ENCODE measurements at places on chromosomes 1 and 21.

- peaks cover 17% of the 10 kb centered on the region for H3K27me3 ChIP-seq
- H3K4me1 ChIP-seq = no peaks in the 10 kb centered on the region
- H3K27ac ChIP-seq = no peak overlapping the region
- H3K4me3 ChIP-seq = no peak overlapping the region
- H3K36me3 ChIP-seq = no peaks in the 10 kb centered on the region
- DNase-seq = no peak
These were observed 69.2 kb downstream of the LMX1A start for GRCh38 chr1:165287329-165287728.

DNA sequence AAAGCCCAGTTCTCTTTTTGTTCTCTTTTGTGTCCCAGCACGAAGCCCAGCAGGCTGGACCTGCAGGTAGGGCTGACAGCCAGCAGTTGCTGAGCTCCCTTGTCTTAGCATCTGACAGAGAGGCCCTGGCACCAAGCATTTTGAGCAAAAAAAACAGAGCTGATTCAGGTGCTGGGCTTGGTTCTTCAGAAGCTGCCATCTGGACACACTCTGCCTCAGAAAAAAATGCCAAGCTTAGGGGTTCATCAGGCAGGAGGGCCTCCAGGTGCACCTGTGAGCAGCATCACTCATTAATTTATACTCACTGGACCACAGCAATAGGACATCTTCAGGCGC, 167.1 kb upstream of the PLD5 start:
- H3K27me3 ChIP-seq = no peaks in the 10 kb centered on the region
- H3K27ac ChIP-seq = no peak overlapping the region
- no peak for DNase-seq
- H3K4me1 ChIP-seq = no peaks in the 10 kb centered on the region
- no peak overlapping the region for H3K4me3 ChIP-seq

DNA sequence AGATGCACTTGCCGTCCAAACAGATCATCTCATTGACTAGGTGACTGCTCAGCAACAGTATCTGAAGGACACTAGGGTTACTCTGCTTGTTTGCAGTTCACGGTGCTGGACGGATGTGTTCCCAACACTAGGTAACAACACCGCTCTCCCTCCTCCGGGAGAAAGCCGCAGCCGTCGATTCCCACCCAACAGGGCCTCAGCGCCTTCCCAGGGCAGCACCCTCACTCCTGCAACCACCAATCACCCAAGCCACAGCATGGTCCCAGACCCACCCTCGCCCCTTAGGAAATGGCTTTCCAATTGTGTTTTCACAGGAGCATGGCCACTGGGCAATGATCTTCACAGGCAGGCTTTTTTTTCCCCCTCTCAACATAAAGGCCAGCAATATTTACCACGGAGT, 779 bp downstream of the TLR5 start:
- no peak overlapping the region for H3K27ac ChIP-seq
- H3K27me3 ChIP-seq = no peaks in the 10 kb centered on the region
- H3K36me3 ChIP-seq = no peaks in the 10 kb centered on the region
- H3K4me1 ChIP-seq = peaks cover 19% of the 10 kb centered on the region
- H3K4me3 ChIP-seq = peak overlapping the region; percentile 61

GRCh38 chr1:194629011-194629410, 1442.6 kb upstream of the B3GALT2 start:
- no peaks in the 10 kb centered on the region for H3K27me3 ChIP-seq
- no peak overlapping the region for H3K4me3 ChIP-seq
- no peaks in the 10 kb centered on the region for H3K4me1 ChIP-seq
- no peaks in the 10 kb centered on the region for H3K36me3 ChIP-seq
- H3K27ac ChIP-seq = no peak overlapping the region

- DNase-seq = no peak
- H3K4me1 ChIP-seq = peaks cover 12% of the 10 kb centered on the region
- H3K27ac ChIP-seq = no peak overlapping the region
- H3K4me3 ChIP-seq = peak overlapping the region; percentile 43
- H3K27me3 ChIP-seq = peaks cover 3% of the 10 kb centered on the region
These were observed 1.1 kb upstream of the FABP3 start for GRCh38 chr1:31373897-31374486.

DNA sequence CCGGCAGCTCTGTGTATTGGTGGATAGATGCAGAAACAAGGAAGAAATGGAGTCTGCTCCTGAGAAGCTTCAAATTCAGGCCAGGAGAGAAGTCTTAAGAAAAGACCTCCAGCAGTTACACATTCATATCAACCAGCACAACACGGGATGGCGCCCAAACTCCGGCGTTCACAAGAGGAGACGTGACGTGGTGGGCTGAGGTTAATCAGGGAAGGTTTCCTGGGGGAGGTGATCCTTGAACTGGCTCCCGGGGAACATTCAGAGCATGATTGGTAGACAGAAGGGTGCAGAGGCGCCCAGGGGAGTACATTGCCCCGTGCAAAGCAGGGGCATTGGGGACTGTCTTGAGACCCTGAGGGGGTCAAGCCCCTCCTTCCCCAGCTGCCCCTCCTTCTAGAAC, 27.7 kb upstream of the SPSB1 start:
- no peak for DNase-seq
- H3K27me3 ChIP-seq = no peaks in the 10 kb centered on the region
- H3K27ac ChIP-seq = no peak overlapping the region
- H3K4me3 ChIP-seq = no peak overlapping the region
- H3K4me1 ChIP-seq = peaks cover 4% of the 10 kb centered on the region

DNA sequence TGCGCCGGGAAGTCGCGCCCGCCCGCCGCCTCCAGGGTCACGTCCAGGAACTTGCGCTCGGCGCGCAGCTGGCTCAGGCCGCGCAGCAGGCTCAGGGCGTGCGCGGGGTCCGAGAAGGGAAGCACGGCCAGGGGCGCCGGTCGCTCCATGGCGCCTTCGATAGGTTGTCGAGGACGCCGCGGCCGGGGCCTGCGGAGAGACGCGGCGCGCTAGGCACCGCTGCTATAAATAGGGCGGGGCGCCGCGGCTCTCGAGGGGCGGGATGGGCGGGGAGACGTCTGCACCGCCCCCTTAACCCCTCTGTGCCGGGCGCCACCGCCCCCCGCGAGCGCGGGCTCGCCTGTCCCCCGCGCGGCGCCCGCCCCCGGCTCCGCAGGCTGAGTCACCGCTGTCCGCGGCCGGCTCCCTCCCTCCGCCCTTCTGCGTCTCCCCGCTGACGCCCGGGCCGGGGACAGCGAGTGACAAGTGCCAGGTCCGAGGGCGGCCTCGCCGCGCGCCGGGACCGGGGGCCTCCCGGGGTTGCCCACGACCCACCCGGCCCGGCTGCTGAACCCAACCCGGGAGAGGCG, at the start of gene KLHL21:
KLHL21 (minus strand) TSS at position 201 of the 569 bp plus-strand sequence; CDS start at position 149, 52 bp downstream.
- peaks cover 20% of the 10 kb centered on the region for H3K4me1 ChIP-seq
- peak within 1 kb of the TSS; percentile 97 for H3K27ac ChIP-seq
- H3K27me3 ChIP-seq = no peaks in the 10 kb centered on the region
- H3K4me3 ChIP-seq = peak within 1 kb of the TSS; percentile 91
- peak; percentile 93 for DNase-seq
- H3K36me3 ChIP-seq = peaks cover 27% of the 10 kb centered on the region

GRCh38 chr21:30600787-30601186, at the start of gene KRTAP22-1:
KRTAP22-1 (plus strand) TSS chr21:30601087.
- DNase-seq = no peak
- no peak within 1 kb of the TSS for H3K27ac ChIP-seq
- H3K4me3 ChIP-seq = no peak within 1 kb of the TSS
- H3K36me3 ChIP-seq = no peaks in the 10 kb centered on the region
- no peaks in the 10 kb centered on the region for H3K27me3 ChIP-seq

DNA sequence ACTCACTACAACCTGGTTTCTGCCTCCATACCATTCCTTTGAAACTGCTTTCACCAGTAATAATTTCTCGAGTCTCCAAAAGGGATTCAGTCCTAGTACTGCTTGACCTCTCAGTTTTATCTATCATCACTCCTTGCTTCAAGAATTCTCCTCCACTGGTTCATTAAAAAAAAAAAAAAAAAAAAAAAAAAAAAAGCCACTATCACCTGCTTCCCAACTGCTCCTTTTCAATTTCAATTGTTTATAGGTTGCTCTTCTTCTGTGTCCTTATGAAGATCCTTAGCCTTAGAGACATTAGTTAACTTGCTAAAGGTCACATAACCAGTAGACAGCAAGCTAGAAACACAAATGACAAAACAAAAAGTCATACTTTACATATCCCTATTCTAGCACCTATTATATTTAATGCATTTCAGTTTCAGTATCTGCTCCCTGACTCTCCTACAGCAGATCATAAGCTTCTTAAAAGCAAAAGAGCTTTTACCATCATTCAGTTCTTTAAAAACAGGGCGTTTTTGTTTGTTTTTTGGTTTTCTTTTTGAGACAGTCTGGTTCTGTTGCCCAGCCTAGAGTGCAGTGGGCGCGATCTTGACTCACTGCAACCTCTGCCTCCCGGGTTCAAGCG, 7.1 kb downstream of the NRDC start:
- no peak for DNase-seq
- no peak overlapping the region for H3K27ac ChIP-seq
- H3K36me3 ChIP-seq = peaks cover 18% of the 10 kb centered on the region
- H3K4me3 ChIP-seq = no peak overlapping the region
- H3K27me3 ChIP-seq = no peaks in the 10 kb centered on the region
- H3K4me1 ChIP-seq = peaks cover 70% of the 10 kb centered on the region

- no peaks in the 10 kb centered on the region for H3K4me1 ChIP-seq
- no peaks in the 10 kb centered on the region for H3K36me3 ChIP-seq
- H3K4me3 ChIP-seq = no peak overlapping the region
- no peak for DNase-seq
These were observed 434.6 kb upstream of the CHRM3 start for GRCh38 chr1:238951809-238952208.

DNA sequence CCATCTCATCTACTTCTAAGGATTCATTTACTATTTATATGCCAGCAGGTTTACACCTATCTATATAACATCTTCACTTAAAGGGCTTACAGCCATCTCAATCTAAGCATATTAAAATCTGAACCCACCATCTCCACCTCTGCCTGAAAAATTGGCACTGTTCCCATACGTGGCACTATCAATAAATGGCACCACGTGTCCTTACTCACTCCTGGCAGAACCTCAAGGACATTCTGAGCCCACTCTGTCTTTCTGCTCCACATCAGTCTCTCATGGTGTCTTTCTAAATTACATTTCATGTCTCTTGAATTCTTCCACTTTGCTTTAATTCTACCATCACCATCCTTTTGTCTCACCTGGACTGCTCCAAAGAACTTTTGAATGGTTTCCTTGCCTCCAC, 72.2 kb upstream of the HOOK1 start:
- no peak overlapping the region for H3K4me3 ChIP-seq
- H3K27ac ChIP-seq = no peak overlapping the region
- no peak for DNase-seq
- H3K4me1 ChIP-seq = no peaks in the 10 kb centered on the region

DNA sequence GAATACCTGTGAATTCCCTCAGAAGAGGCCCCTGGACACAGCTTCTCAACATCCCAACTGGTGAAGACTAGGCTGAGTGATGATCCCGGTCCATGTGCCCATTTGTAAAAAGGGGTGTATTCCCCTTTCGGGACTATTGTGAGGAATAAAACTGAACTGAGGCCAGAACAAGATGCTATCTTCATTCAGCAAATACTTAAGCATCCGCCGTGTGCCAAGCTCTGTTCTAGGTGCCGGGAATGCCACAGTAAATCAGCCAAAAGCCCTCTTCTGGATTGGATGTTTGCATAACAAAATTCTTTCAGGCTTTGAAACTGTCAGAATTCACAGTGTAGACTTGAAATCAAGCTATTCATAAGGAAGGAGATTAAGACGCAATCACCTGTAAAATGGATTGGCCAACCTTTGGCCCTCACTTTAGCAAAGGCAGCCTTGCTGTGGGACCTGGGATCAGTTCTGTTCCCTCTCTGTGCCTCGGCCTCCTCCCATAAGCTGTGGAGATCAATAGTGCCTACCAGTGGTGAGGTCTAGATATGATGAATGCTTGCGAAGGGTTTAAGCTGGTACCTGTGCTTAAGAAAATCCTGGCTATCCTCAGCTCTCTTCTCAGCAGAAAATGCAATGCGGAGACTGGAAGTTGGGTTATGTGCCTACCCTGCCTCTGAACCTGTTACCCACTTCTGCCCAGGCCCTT, 1.8 kb downstream of the ALPL start:
- H3K4me1 ChIP-seq = peaks cover 4% of the 10 kb centered on the region
- DNase-seq = no peak
- no peaks in the 10 kb centered on the region for H3K36me3 ChIP-seq
- no peak overlapping the region for H3K4me3 ChIP-seq

Measured in activated CD4-positive, alpha-beta memory T cell treated with anti-CD3 and anti-CD28 coated beads for 36 hours (primary cell).